ENCODE measurements at places on chromosomes 7 and 10. TPM values are rescaled to one million over a fixed set of nuclear protein-coding genes. Genes with fewer than 3 reads are reported as not detected.

The PRKG1 gene
- total RNA-seq, result not detected

The SCIN gene
- 0.31 TPM for total RNA-seq

The SERPINE1 gene
- total RNA-seq, result 1,637 TPM

The GNGT1 gene
- total RNA-seq, result not detected

The INTS1 gene
- total RNA-seq, result 60.1 TPM

The CLCN1 gene
- total RNA-seq, result 0.05 TPM

The GPR15LG gene
- 0.21 TPM for total RNA-seq

The HMX2 gene
- total RNA-seq, result not detected

The TBRG4 gene
- total RNA-seq, result 87.5 TPM

The TRIM50 gene
- not detected for total RNA-seq

The UCMA gene
- total RNA-seq, result not detected

The SORBS1 gene
- 0.38 TPM for total RNA-seq

The ZC3HAV1L gene
- 10.1 TPM for total RNA-seq

The KCP gene
- 0.22 TPM for total RNA-seq

The AZGP1 gene
- not detected for total RNA-seq

The ABCB4 gene
- total RNA-seq, result 0.02 TPM

The C10orf105 gene
- not detected for total RNA-seq

The TLX1 gene
- total RNA-seq, result not detected

The CYP2C9 gene
- not detected for total RNA-seq

The PIP gene
- 0.19 TPM for total RNA-seq

The FAM25G gene
- not detected for total RNA-seq

The CALCR gene
- total RNA-seq, result 0.05 TPM

The CPA2 gene
- 0.15 TPM for total RNA-seq

The TBX20 gene
- total RNA-seq, result 1.6 TPM

The NAPEPLD gene
- total RNA-seq, result 4.7 TPM

The CCL26 gene
- total RNA-seq, result 7.7 TPM

The SLC18A2 gene
- total RNA-seq, result 0.04 TPM

The CELF2 gene
- 0.07 TPM for total RNA-seq

The LRIT1 gene
- not detected for total RNA-seq

The PARD3 gene
- 66.9 TPM for total RNA-seq

The KDM7A gene
- 2.5 TPM for total RNA-seq

The TRIM74 gene
- total RNA-seq, result 0.39 TPM

The TMEM130 gene
- 0.42 TPM for total RNA-seq

The ZNF503 gene
- total RNA-seq, result 8.8 TPM

The PPP1R17 gene
- not detected for total RNA-seq

The MINDY4 gene
- 2.4 TPM for total RNA-seq

The CAV1 gene
- 718 TPM for total RNA-seq

The MYPN gene
- 2.0 TPM for total RNA-seq

The SLC26A4 gene
- total RNA-seq, result 0.02 TPM

The AGR2 gene
- 120 TPM for total RNA-seq

The MRLN gene
- not detected for total RNA-seq

The LRRC4 gene
- not detected for total RNA-seq

The YKT6 gene
- total RNA-seq, result 117 TPM

The LMOD2 gene
- not detected for total RNA-seq

The FLNC gene
- 3.9 TPM for total RNA-seq

The CCDC172 gene
- total RNA-seq, result not detected

The PLEKHA8 gene
- total RNA-seq, result 5.4 TPM

The STEAP4 gene
- total RNA-seq, result 0.06 TPM

The WNT16 gene
- 1.6 TPM for total RNA-seq

The HPSE2 gene
- total RNA-seq, result not detected

The GRID2IP gene
- total RNA-seq, result not detected

The LIPN gene
- not detected for total RNA-seq

The RGR gene
- total RNA-seq, result not detected

The NEUROD6 gene
- not detected for total RNA-seq

The PTPN20 gene
- 3.7 TPM for total RNA-seq

The SSC4D gene
- total RNA-seq, result 1.5 TPM

The PNLIPRP1 gene
- not detected for total RNA-seq

The HGF gene
- not detected for total RNA-seq
